ENCODE measurements at places on chromosomes 5 and 9. TPM values are rescaled to one million over a fixed set of nuclear protein-coding genes. Genes with fewer than 3 reads are reported as not detected.

GRCh38 chr9:122030357-122030756, 62.8 kb downstream of the TTLL11 start:
- no peak overlapping the region for H3K4me3 ChIP-seq
- DNase-seq: no peak
- no peaks in the 10 kb centered on the region for H3K4me1 ChIP-seq
- no peaks in the 10 kb centered on the region for H3K27me3 ChIP-seq
- H3K36me3 ChIP-seq: no peaks in the 10 kb centered on the region

DNA sequence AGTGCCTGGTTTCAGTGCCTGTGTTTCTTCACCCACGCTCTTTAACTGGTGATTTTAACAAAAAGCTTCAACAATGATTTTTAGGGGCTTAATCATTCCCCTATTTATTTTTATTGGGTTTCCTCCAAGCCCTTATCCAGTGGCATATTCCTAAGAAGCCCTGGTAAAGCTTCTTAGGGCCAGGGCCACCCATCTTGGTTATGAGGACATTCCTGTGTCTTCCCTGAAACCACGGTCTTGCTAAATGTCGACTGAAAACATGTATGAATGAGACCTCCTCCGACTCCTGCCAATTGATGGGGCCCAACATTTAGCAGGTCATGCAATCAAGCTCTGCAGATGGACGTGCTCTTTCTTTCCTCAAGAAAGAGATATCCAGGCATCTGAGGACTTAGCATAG, 13.7 kb upstream of the CARTPT start:
- H3K27me3 ChIP-seq: peaks cover 5% of the 10 kb centered on the region
- no peak overlapping the region for H3K4me3 ChIP-seq

DNA sequence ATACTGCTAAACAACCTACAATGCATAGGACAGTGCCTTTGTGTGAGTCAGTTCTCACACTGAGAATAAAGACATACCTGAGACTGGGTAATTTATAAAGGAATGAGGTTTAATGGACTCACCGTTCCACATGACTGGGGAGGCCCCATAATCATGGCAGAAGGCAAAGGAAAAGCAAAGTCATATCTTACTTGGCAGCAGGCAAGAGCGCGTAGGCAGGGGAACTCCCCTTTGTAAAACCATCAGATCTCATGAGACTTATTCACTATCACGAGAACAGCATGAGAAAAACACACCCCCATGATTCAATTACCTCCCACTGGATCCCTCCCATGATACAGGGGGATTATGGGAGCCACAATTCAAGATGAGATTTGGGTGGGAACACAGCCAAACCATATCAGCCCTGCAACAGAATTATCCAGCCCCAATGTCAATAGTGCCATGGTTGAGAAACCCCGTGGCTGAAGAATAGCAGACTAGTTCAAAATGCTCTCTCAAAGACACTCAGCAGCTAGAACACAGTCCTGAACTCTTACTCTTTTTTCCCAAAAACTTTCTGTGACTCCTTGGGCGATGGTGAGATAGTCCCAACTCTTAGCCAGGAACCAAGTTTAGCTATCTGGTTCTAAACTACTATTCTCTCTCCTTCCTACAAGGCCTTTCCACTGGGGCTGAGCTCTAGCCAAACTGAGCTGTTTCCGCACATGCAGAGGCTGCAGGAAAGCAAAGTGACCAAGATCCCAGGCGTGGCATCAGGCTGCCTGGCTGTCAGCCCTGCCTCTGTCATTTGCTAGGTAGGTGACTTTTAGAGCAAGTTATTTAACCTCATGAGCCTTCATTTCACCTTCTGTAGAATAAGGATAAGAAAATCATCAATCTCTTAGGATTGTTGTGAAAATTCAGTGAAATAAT, 21.7 kb downstream of the FAT2 start:
- H3K4me1 ChIP-seq: peaks cover 4% of the 10 kb centered on the region
- no peak overlapping the region for H3K4me3 ChIP-seq
- H3K36me3 ChIP-seq: no peaks in the 10 kb centered on the region
- DNase-seq: no peak
- H3K27ac ChIP-seq: no peak overlapping the region

- H3K36me3 ChIP-seq: no peaks in the 10 kb centered on the region
- H3K27me3 ChIP-seq: peaks cover 15% of the 10 kb centered on the region
- H3K4me1 ChIP-seq: no peaks in the 10 kb centered on the region
- DNase-seq: no peak
Measured at GRCh38 chr5:1292139-1292538, 2.7 kb downstream of the TERT start.

BTNL9 gene
- not detected for polyA plus RNA-seq

PCDHA2 gene
- polyA plus RNA-seq: not detected

NRARP gene
- polyA plus RNA-seq: 4.2 TPM

GRCh38 chr5:136212252-136212721, 19.3 kb upstream of the SMIM32 start:
- H3K4me3 ChIP-seq: no peak overlapping the region
- peak; percentile 81 for DNase-seq
- H3K27me3 ChIP-seq: no peaks in the 10 kb centered on the region
- no peaks in the 10 kb centered on the region for H3K4me1 ChIP-seq
- no peaks in the 10 kb centered on the region for H3K36me3 ChIP-seq
- H3K27ac ChIP-seq: no peak overlapping the region

GRCh38 chr9:134171316-134172197, 7.2 kb upstream of the RNU6ATAC start:
- H3K4me1 ChIP-seq: peaks cover 7% of the 10 kb centered on the region
- DNase-seq: no peak
- peaks cover 6% of the 10 kb centered on the region for H3K27me3 ChIP-seq
- H3K27ac ChIP-seq: no peak overlapping the region

- H3K27ac ChIP-seq: no peak within 1 kb of the TSS
- no peaks in the 10 kb centered on the region for H3K36me3 ChIP-seq
- H3K4me1 ChIP-seq: no peaks in the 10 kb centered on the region
- peaks cover 11% of the 10 kb centered on the region for H3K27me3 ChIP-seq
- no peak within 1 kb of the TSS for H3K4me3 ChIP-seq
Measured at GRCh38 chr9:97938081-97938644, at the start of gene HEMGN. Gene HEMGN, minus strand, starts transcription at chr9:97938172. Its CDS starts 36 bp downstream, at chr9:97938136.

GRCh38 chr9:32728181-32728580, 55.2 kb upstream of the TMEM215 start:
- H3K27ac ChIP-seq: no peak overlapping the region
- no peaks in the 10 kb centered on the region for H3K27me3 ChIP-seq
- DNase-seq: no peak
- H3K36me3 ChIP-seq: no peaks in the 10 kb centered on the region
- no peaks in the 10 kb centered on the region for H3K4me1 ChIP-seq

PCSK5 gene
- polyA plus RNA-seq: 0.03 TPM

CDKN2B gene
- polyA plus RNA-seq: 6.3 TPM

DNA sequence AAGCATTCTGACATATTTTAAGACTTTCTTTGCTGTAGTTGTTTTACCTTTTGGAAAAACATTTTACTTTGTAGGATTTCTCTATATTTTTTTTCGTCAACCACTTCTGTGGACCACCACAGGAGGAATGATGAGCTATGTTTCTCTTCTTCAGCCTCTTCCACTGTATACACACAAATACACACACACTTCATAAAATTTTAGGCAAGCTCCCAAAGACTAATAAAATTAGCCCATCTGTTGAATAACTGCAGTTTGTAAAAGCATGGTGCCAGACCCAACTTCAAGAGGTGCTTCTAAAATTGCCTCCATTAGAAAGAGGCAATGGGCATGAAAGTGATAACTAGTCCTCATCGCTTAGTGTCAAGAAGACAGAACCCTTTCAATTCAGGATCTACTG, 4.1 kb upstream of the CEP120 start:
- H3K27ac ChIP-seq: no peak overlapping the region
- peaks cover 9% of the 10 kb centered on the region for H3K4me1 ChIP-seq
- DNase-seq: no peak
- H3K4me3 ChIP-seq: no peak overlapping the region
- no peaks in the 10 kb centered on the region for H3K27me3 ChIP-seq

Data from SK-N-SH (cell line).